ENCODE measurements at places on chromosomes 2 and 18.
A peak's percentile ranks its signal among the peaks of the same experiment; 100 is the strongest.

GRCh38 chr2:121098556-121098955, 186.4 kb downstream of the TFCP2L1 start:
- DNase-seq: no peak

DNA sequence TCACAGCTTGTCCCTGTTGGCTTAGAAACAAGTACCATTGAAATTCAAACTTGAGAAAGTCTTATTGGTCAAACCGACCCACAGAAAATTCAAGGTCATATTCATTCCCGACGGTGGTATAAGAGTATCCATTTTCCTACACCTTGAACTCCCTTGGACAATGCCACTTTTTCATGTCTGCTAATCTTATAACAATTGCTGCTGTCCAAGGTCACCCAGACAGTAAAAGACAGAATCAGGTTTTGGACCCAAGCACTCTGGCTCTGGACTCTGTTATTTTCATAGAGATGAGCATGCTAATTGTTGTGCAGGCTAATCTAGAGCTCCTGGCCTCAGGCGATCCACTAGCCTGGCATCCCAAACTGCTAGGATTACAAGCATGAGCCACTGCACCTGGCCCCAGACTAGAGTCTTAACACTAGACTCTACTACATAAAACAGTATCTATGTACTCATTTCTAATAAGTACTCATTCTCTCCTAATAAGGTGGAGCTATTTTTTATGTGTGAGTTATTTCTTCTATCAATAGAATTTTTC, 57.8 kb downstream of the C2orf76 start:
- DNase-seq: no peak

- no peak for DNase-seq
Measured at GRCh38 chr2:8141780-8142179, 540.1 kb upstream of the ID2 start.

DNA sequence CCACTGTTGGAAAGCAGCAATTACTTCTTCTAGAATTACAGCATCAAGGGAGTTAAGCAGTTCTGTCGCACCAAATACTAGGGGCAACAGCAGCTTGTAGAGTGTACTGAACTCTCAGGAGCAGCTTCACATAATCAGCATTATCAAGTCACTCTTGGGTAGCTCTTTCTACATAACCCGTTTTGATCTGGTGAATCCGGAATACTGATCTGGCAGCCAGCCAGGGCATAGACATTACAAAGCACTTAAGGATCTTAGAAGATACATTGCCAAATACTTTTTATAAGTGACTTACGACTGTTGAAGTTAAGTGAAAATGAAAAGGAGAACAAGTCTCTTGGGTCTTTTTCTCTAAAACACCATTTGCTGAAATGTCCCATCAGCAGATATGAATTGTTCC, 73.2 kb upstream of the NETO1 start:
- no peak for DNase-seq

DNA sequence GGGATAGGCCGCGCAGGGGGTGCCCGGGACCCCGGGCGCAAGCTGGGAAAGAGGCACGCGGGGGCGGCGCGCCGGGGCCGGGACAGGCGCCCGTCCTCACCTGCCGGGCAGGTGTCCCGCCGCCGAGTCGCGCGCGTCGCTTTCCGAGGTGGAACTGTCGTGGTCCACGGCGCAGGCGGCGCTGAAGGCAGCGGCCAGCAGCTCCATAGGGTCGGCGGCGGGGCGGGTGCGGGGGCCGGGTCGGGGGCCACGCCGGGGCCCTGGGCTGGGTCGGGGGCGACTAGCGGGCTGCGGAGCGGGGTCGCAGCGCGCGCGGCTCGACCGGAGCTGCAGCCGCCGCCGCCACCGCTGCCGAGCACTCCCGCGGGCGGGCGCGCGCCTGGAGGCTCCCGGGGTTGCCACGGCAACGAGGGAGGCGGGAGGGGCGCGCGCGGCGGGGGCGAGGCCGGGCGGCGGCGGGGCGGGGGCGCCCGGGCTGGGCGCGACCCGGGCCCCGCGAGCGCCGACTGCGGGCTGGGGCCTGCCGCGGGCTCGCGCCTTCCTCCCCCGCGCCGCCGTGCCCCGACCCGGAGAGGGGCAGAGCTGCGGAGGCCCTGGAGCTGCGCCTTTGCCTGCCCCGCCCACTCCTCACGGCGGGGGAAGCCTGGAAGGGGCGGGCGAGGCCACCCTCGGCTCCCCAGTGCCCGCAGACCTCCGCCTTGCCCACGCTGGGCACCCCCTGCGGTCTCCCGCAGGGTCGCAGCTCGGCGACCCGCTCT, 57.9 kb downstream of the SNORC start:
- no peak for DNase-seq

DNA sequence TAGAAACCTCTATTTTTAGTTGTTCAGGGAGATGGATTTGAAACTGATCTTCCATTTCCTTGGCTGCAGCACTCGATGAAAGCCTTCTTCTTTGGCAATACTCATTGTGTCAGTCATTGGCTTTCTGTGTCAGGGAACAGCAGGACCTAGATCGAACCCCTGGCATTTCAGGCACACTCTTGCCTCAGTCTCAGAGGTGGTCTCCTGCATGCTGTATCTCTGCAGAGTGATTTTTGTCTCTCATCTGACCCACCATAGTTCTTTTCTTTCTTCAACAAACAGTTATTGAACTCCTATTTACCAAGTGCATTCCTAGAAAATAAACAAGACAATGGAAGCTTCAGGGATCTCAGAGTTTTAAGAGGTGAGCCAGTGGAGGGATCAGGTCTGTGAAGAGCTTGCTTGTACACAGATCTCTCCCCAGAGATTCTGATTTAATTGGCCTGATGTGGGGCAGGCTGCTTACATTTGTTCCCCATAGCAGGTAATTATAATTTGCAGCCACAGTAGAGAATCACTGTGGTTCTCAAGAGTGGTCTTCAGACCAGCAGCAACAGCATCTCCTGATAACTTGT, 473.1 kb upstream of the TCF4 start:
- DNase-seq: no peak

DNA sequence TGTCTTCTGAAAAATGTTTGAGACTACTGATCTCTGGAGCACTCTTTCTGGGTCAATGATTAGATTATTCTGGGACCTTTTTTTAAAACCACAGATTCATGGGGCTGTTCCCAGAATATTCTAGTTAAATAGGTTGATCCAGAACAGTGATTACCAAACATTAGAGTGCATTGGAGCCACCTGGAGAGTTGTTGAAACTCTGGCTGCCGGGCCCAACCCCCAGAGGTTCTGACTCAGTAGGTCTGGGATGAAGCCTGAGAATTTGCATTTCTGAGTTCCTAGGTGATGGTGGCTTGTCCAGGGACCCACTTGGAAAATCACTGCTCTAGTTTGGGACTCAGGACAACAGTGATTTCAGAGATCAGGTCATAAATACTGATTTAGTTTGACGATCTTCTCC, 197.3 kb downstream of the PTPRM start:
- no peak for DNase-seq

DNA sequence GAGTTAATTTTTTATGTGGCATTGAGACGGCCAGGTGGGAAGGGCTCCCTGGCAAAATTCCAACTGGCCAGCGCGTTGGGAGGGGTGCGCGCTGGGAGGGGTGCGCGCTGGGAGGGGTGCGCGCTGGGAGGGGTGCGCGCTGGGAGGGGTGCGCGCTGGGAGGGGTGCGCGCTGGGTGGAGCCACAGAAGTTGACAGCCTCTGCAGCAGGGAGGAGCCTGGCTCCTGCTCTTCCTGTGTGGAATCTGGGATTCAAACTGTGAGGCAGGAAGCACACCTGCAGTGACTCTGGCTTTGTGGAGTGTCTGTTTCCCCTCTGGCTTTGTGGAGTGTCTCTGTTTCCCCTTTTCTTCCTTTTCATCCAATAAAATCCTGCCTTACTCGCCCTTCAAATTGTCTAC, 147.9 kb upstream of the CBLN2 start:
- DNase-seq: no peak

GRCh38 chr2:16784652-16785051, 119.0 kb upstream of the CYRIA start:
- DNase-seq: no peak

DNA sequence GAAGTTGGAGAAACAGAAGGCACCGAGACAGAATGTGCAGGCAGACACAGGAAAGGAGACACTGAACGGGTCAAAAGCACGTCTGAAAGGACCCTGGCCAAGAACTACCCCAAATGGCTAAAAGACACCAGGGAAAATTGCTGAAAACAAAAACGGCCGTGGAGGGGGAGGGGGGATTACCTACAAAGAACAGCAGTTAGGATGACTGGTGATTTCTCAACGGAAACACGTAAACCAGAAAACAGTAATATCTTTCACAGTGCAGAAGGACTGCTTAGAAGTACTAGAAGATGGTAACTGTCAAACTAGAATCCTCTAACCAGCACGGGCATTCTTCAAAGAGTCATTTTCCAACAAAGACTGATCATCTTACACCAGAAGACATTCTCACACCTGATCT, 142.6 kb downstream of the HDAC4 start:
- DNase-seq: no peak

GRCh38 chr2:188307850-188308283, 16.2 kb downstream of the GULP1 start:
- peak; percentile 56 for DNase-seq

DNA sequence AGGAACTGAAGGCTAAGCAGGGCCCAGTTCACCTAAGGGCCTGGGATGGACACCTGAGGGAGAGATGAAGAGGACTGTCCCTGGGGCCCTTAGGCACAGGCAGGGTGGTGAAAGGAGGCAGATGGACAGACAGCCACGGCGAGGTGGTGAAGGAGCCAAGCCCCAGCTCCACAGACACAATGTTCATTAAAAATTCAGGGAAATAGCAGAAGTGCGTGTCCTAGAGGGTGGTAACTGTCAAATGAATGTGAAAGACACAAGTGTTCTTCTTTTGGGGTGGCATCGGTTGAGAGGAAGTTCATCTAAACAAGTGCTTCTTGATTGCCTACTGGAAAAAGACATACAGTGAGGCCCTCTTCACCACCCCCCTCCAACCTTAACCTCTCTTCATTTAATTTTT, 76.2 kb upstream of the SIX2 start:
- DNase-seq: no peak

- DNase-seq: peak; percentile 45
Measured at GRCh38 chr2:30366199-30366691, 80.8 kb upstream of the LCLAT1 start.

GRCh38 chr18:77395953-77396352, 146.3 kb downstream of the GALR1 start:
- DNase-seq: no peak

DNA sequence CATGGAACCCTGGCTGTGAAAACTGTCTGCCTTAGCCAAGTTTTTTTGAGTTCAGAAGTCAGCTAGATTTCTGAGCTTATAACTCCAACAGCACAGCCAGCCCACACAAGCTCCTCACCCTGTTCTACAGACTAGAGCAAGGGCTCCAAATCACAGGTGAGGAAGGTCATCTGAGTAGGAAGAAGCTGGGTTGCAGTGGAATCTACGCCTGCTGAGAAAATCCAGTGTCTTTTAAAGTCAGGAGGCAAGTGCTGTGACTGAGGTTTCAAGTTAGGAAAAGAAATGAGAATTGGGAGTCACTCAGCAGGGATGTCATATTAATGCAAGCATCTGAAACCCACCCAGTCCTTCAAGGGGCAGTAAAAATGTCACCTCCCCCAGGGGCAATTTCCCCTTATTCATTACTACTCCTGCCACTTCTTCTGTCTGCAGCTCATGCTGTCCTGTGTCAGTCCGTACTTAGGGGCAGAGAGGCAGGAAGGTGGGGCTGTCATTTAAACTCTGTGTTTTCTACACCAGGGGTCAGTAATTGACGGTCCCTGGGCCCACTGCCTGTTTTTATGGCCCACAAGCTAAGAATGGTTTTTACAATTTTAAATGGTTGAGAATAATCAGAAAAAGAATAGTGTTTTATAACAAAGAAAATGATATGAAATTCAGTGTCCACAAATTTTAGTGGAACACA, 551.1 kb downstream of the BCL11A start:
- DNase-seq: no peak

All from EL (cell line).